ENCODE measurements at places on chromosomes 6 and 20.

DNA sequence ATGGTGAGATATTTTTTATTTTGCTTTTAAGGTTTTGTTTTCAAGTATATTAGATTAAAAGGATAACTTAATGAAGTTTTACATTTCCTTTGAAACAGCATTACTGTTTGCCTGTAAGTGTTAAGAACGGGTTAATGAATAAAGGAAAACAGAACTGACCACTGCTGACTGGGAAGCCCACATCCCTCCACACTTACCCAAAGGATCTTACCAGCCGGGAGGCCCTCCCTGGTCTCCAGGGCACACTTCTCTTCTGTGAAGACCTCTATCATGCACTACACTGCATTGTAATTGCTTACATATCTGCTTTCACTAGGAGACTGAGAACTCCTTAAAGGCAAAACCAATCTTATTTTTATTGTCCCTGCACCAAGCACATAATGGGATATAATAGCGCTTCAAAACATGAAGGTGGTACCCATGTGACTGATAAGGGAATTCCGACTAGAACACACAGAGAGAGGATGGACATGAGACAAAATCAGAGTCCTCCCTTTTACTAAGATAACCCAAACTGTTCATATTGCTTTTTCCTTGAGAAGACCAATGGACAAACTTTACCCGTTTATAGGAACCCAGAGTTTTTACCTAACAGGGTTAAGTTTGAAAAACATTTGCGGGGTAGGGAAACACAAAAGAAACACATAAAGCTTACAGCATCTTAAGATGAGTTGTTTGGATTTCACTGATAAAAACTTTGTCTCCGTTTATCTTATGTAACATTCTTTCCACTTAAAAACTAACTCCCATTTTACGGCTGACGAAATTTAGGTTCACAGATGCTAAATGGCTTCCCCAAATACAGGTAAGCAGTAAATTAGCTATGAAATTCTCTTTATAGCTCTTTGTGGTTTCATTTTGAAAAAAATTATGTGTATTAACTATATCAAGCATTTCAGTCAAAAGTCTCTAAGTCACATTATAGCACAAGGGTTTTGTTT, 8.7 kb downstream of the EZR start:
- DNase-seq, result peak; percentile 51

- DNase-seq, result peak; percentile 99
Measured at GRCh38 chr6:80197474-80197873, 91.0 kb downstream of the BCKDHB start.

DNA sequence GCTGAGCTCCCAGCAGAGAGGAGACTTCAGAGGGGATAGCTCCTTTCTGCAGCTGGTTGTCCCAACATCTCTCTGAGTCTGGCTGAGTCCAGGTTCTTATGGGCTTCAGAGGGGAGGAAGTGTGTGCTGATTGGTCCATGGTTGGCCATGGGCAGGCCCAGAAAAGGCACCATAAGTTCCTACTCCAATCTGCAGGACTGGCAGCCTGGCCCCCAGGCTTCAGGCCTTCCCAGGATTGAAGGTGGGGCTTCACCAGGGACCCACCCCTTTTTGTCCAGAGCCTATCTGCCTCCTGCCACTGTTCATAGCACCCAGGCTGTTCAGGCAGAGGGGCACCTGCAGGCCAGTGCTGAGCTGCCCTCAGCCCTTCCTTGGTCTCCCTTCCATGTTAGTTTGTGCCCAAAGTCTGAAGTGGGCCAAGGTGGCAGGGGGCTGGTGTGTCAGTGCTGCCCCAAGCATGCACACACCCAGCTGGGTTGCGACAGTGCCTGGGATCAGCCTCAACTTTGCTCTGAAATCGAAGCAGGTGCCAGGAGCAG, 21.6 kb upstream of the TOP1 start:
- DNase-seq, result no peak

DNA sequence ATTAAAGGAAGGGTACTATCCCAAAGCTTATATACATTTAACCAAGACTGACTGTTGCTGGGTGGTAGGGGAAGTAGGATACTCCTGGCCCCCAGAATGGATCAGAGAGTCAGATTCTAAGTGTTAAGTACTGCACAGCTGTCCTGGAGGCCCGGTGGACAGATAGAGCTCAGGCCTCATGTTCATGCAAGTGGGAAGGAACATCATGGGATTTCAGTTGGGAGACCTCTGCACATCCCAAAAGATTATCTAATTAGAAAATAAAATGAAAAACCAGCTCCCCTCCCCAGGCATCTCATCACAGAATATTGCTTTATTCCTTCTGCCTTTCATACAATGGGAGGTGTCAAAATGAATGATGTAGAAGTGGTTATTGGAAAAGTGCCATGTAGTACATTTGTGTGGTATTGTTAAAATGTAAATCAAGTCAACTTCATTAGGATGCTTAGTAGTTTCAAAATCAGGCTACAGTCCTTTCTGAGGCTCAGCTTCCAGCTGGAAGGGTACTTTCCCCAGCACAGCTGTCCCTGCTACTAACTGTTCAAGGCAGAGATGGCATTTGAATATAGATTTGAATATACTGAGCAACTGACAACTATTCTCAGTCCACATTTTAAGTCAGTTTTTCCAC, 82.9 kb downstream of the SLC35B3 start:
- no peak for DNase-seq

GRCh38 chr20:37406010-37406998, 60.4 kb downstream of the SRC start:
- no peak for DNase-seq

DNA sequence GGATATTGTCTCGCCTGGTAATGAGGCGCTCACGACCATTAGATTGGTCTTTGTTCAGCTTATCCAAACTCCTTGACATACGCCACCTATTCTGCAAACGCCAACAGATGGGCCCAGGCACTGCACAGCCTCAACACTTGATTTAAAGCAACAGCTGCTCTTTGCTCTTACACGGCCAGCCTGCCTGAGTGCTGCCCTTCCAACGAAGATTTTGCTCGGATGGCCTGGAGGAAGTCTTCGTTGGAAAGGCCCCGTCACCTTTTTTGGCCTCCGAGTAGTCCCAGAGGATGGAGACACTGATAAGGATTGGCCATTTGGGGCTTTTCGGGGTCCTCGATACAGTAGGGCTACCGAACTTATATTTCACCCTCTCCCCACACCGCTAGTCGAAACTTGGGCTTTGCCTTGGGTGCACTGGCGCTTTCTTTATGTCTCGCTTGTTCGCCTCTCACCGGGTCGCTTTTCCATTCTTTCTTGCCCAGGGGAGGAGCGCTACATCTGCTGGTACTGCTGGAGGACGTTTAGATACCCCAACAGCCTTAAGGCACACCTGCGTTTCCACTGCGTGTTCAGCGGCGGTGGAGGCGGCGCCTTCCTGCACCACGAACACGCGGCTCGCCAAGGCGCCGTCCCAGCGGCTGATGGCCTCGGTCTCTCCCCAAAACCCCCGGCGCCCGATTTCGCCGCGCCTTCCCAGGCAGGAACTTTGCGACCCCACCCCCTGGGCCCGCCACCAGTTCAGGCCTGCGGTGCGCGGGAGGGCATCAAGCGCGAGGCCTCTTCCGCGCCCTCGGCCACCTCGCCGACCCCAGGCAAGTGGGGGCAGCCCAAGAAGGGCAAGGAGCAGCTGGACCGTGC, 6.1 kb downstream of the PRDM13 start:
- DNase-seq, result no peak

DNA sequence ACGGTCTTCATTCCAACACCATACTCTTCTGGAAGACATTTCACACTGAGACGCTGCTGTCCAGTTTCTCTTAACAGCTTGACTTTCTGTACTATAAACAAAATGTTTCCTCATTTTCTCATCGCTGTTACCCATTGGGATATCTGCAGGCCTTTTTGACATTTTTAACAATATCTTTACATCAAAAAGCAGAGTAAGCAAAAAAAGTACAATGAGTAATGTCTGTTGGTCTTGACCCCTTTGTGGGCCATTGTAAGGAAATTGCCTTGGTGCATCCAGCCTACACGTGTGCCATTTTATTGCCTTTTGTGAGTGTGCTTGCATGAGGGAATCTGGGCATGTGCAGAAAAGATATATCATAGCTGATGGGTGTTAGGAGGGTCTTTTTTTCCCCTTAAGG, 129.1 kb upstream of the MANEA start:
- no peak for DNase-seq

- peak; percentile 72 for DNase-seq
Measured at GRCh38 chr6:151034825-151035781, 169.6 kb downstream of the MTHFD1L start.

DNA sequence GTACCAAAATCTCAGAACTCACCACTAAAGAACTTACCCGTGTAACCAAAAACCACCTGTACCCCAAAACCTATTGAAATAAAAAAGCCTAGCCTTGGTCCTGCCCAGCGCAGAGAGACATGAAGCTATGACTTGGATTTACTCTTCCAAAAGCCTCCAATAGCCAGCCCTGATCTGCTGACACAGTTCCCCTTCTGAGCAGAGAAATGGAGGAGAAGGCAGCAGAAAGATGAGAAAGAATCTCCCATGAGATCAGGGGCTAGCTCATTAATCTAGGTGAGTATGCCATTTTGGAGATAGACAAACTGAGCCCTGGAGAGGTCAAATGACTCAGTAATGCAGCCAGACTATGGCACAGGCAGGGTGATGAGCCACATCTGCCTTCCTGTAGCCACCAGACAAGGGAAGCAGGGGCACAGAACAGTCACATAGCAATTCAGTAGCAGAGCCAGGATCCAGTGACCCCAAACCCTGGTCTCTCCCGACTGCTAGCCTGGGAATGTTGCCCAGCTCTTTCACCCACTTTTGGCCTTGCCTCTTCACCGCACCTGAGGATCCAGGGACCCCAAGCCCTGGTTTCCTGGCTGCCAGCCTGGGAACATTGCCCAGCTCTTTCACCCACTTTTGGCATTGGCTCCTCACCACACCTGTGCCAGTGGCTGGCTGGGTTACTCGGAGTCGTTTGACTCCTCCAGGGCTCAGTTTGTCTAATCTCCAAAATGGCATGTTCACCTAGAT, 7.2 kb upstream of the SDCBP2 start:
- no peak for DNase-seq

- no peak for DNase-seq
Measured at GRCh38 chr20:46160661-46161060, 42.5 kb downstream of the CD40 start.

- no peak for DNase-seq
Measured at GRCh38 chr20:34084227-34084923, 27.7 kb downstream of the EIF2S2 start.

GRCh38 chr6:34570066-34570833, 14.1 kb upstream of the SPDEF start:
- no peak for DNase-seq

- DNase-seq, result no peak
Measured at GRCh38 chr20:63154395-63154794, 61.5 kb downstream of the YTHDF1 start.

DNA sequence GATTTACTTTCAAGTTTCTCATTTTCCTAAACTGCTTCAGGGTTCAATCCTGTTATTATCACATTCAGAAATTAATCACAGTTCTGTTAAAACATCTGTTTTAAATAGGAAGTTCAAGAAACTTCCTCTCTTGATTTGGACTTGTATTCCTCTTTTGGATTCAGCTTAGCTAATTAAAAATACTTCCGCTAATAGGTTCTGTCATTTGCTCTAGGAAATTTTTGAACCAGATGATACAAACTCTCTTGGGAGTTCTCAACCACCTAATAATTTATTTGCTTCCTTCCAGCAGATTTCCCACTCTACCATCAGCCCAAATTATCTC, 15.9 kb upstream of the TMEM30A start:
- DNase-seq, result no peak

DNA sequence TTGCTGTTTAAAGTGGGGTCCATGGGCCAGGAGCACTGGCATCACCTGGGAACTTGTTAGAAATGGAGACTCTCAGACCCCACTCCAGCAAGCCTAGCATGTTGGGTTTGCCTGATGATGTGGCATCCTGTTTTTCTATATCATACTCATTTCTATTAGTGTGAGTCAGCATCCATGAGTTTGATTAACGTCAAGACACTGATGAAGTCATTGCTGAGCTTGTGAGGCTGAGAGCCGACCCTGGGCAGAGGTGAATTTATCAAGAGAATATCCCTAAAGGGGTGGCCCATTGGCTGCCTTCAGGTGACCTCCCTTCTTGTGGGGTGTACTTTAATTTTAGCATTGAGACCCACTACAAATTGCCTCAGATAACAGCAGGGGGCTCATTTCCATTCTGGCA, 43.4 kb upstream of the RNF144B start:
- DNase-seq, result no peak

DNA sequence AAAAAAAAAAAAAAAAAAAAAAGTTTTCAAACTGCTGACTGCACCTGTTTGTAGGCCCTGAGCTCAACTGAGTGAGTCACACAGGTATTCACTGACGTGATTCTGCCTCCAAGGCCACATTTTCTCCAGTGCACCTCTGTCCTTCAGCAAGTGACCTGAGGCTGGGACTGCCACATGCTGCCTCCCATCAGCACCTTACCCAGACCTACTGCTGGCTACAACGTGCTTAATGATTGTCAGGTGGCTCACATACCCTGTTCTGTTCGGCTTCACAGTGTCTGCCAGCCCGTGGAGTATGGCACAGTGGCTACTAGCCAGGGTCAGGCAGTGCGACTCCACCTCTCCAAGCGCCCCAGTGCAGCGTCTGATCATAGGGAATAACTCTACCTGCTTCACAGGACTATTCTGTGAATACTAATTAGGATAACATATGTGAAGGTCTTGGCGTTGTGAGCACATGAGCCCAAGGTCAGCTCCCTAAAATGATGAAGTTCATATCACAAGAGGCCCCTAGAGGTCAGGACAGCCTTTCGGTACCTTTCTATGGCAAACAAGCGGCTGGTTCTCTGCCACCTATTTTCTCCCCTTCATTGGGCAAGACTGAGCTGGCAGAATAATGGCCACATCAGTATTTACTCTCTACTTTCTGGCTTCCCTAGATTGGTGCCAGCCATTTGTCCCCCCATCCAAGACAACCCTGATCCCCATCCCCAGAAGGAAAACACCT, 28.1 kb downstream of the RIPOR3 start:
- DNase-seq, result peak; percentile 80
